ENCODE measurements at places on chromosomes 12 and 14.

DNA sequence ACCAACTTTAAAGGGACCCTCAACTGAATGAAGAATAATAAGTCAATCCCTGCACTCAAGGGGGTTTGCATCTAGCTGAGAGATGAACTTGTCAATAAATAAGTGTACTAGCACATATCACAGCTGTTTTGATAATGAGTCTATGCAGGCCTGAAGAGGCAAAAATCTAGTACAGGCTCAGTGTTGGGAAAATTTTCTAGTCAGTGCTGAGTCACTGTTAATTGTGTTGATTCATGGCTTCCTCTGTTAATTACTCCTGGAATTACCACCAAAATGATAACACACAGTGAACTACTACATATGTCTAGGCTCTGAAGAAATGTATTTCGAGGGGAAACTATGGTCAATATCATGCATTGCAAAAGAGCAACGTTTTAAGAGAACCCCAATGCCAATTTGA lies 18.9 kb downstream of the SNRPF start:
- DNase-seq = no peak

GRCh38 chr14:80059041-80059440 lies 152.3 kb downstream of the DIO2 start:
- no peak for DNase-seq

- DNase-seq = no peak
These were observed 396.9 kb downstream of the TMTC2 start for GRCh38 chr12:83083616-83084015.

- DNase-seq = peak; percentile 1
These were observed 5.2 kb upstream of the GNG2 start for GRCh38 chr14:51855234-51855633.

DNA sequence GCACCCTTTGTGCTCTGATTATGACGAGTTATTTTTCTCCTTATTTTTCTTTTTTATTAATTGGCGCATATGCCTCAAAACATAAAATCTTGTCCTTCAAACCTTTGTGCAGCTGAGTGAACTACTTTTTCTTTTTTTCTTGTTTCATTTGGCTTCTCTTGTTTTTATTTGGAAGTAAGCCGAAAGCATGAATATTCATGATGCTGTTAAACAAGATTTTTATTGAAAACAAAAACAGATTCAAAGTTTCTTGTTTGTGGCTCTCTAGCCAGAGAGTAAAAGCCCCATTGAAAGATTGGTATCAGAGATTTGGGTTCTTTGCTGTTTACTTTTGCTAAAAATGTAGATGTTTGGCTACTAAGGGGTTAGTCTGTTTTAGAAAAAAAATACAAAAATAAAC lies 183.8 kb downstream of the TMEM132C start:
- no peak for DNase-seq

DNA sequence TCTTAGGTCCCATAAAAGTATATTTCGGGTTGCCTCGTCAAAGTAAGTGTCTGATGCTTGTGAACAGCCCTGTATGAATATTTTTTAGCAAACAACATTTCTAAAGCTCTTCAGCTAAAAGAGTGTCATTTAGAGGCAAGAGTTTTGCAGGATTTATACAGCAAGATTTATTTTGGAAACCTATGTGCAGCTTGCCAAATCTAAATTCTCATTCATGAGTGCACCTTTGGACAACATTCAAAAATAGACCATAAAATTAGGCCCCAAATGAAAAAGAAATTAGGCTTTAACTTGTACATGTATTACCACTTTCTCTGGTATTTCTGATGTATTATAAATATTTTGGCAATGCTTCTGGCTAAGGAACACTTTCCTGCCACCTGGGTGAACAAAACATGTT lies 224.4 kb upstream of the PDZRN4 start:
- no peak for DNase-seq

- no peak for DNase-seq
These were observed 73.5 kb downstream of the TTC7B start for GRCh38 chr14:90742729-90743128.

GRCh38 chr14:71206123-71206522 lies 298.9 kb downstream of the PCNX1 start:
- no peak for DNase-seq

- no peak for DNase-seq
These were observed 4.0 kb upstream of the NAA25 start for GRCh38 chr12:112112409-112113133.

DNA sequence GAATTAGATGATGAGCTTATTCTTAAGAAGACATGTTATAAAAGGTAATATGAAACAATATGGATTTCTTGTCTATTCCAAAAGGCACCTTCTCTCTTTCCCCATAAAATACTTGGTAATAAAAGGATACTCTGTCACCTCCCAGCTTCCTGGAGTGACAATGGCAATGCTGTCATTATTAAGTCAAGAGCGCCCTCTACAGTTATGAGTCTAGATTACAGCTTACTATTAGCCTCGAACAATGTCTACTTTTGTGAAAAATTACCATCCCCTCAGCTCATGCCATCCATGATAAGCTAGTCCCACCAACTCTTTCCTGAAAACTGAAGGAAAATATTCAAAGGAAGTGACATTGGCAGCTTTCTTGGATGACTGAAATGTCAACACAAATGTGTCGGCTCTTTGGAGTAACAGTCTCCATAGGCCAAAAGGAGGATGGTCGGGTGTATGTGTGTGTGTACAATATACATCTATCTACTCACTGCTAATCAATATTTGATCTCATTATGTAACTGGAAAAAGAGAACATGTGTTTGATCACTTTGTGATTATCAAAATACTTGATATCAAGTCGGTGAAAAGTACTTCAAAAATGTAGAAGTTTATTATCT lies 48.7 kb upstream of the CDKN3 start:
- DNase-seq = peak; percentile 80

GRCh38 chr12:89893972-89894706 lies 185.5 kb upstream of the ATP2B1 start:
- DNase-seq = no peak

- no peak for DNase-seq
These were observed 24.4 kb downstream of the PITPNM2 start for GRCh38 chr12:123126294-123127181.

GRCh38 chr12:26768611-26769603 lies 64.1 kb downstream of the ITPR2 start:
- no peak for DNase-seq

GRCh38 chr12:642633-643474 lies 20.4 kb downstream of the NINJ2 start:
- DNase-seq = no peak

GRCh38 chr14:90354551-90355298 lies 23.0 kb upstream of the NRDE2 start:
- no peak for DNase-seq

DNA sequence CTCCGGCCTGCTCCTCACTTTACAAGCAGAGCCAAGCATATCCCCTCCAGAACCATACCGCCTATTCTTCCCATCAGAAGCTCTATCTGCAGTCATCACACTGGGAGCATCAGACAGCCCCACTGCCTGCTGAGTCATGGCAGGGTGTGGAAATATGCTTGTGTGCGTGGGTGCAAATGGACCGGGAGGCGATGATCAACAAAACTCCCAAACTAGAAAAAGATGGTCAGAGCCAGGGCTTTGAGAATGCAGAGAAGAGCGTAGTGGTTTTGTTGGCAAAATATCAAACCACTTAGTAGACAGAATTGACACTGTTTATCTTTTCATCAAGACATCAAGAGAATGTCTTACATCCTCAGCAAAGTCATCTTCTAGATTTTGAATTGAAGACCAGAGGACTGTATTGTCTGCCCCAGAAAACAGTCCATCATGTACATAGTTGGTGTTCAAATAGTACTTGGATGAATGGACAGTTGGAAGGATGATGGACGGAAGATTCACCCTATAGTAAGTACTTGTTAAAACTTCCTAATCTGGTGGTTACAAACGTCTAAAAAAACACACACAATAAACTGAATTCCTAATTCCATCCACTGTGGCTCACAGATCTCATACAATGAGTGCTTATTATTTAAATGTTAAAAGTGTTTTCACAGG lies 54.9 kb downstream of the VWF start:
- no peak for DNase-seq

DNA sequence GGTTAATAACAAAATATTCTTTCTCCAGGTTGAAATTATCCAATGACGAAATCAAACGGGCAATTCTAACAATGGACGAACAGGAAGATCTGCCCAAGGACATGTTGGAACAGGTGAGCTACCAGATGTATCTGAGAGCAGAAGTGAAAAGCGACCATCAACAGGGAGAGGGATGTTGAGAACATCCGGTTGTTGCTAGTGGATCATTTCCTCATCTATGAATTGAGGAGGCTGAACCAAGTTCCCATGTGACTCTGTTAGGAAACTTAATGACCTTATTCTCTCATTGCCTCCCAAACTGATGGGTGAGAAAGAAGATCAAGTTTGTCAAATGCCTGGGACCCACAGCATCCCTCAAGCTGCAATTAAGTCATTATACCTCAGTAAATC lies 117.7 kb downstream of the GPR135 start:
- DNase-seq = no peak

- DNase-seq = peak; percentile 61
These were observed 5.9 kb upstream of the RERG start for GRCh38 chr12:15227004-15227679.

DNA sequence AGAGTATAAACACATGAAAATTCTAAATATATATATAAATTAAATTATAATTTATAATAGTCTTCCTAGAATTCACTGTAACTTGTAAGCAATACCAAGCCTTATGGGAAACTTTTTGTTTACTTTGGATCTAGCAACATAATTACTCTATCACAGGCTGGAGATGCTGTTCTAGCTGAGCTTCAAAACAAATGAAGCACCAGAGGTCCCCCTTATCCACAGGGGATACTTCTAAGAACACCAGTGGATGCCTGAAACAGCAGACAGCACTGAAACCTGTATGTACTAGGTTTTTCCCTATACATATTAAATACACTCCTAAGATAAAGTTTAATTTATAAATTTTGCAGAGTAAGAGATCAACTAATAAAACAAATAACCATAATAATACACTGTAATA lies 96.6 kb downstream of the CDK17 start:
- peak; percentile 4 for DNase-seq

DNA sequence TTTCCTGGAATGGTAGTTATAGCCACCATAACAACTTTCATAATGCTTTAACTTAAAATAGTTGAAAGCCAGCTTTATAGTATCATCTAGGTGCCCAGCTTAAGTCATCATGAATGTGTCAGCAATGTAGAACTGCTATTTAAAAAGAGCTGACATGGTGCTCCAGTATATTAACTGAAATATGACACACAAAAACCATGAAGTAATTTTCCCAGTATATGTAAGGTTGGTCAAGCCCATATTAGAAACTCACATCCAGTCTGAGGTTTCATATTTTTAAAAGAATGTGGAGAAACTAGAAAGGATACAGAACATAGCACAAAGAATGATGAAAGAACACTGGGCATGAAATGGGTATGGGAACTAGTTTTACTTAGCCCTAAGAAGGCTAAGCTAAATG lies 121.3 kb upstream of the KRAS start:
- no peak for DNase-seq

- peak; percentile 82 for DNase-seq
These were observed 94.5 kb upstream of the PARP11 start for GRCh38 chr12:3967556-3968160.

GRCh38 chr12:82434392-82434911 lies 76.1 kb downstream of the METTL25 start:
- DNase-seq = no peak

- DNase-seq = no peak
These were observed 99.8 kb upstream of the TMTC1 start for GRCh38 chr12:29883525-29883924.

- no peak for DNase-seq
These were observed 390.0 kb downstream of the AEBP2 start for GRCh38 chr12:19829100-19829853.

- no peak for DNase-seq
These were observed 11.3 kb downstream of the ITGB7 start for GRCh38 chr12:53195516-53196420.

- DNase-seq = no peak
These were observed 169.4 kb upstream of the PLEKHG7 start for GRCh38 chr12:92533280-92533890.

- peak; percentile 17 for DNase-seq
These were observed 3.6 kb downstream of the LRRC74A start for GRCh38 chr14:76829650-76830421.

DNA sequence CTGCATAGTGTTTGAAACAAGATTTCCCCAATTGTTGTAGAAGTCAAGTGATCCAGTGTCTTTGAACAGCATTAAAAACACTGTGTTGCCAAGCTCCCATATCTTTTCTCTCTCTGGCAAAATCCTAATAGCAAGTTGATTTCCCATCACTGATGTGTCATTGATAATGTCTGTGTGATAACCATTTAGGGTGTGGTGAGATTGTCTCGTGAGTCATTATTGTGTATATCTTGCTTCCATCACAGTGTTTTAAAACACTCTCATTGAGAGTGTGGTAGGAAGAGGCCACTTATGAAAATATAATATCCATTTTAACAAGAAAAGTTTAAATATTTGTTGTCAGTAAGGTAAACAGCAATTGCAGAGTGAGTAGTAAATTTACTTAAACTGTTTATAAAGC lies 74.7 kb downstream of the PRORP start:
- no peak for DNase-seq

GRCh38 chr14:64244279-64244678 lies 49.9 kb downstream of the ESR2 start:
- no peak for DNase-seq

- DNase-seq = no peak
These were observed 8.3 kb downstream of the OR10AD1 start for GRCh38 chr12:48194799-48195201.

- DNase-seq = no peak
These were observed 54.5 kb upstream of the MAX start for GRCh38 chr14:65156568-65157366.

- no peak for DNase-seq
These were observed 69.8 kb downstream of the NCOR2 start for GRCh38 chr12:124497658-124498057.

GRCh38 chr14:23033251-23033727 lies 1.4 kb downstream of the PSMB5 start:
- no peak for DNase-seq

DNA sequence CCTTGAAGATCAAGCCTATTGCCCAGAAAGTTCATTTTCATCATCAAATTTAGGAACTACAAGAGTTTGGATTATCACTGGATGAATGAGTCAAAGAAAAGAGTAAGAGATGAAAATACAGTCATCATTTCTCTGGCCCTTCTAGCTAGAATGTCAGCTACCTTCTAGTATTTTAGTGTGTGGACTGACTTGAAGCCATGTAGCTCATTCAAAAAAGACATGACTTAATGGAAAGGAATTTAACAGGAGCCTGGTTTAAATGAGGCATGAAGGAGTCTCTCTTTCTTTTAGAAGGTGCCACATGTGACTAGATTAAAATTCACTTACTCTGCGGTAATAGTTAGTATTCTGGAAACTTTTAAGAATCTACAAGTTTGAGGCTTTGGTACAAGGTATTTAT lies 7.1 kb downstream of the PTHLH start:
- DNase-seq = no peak

GRCh38 chr14:75369506-75369905 lies 58.3 kb upstream of the JDP2 start:
- DNase-seq = no peak

- no peak for DNase-seq
These were observed 143.8 kb upstream of the DAAM1 start for GRCh38 chr14:59044707-59045106.

GRCh38 chr12:132834181-132834711 lies 5.6 kb upstream of the GOLGA3 start:
- no peak for DNase-seq
